Fibroblast of skin of right biceps (primary cell): ENCODE measurements at places on chromosomes 13 and 19.

DNA sequence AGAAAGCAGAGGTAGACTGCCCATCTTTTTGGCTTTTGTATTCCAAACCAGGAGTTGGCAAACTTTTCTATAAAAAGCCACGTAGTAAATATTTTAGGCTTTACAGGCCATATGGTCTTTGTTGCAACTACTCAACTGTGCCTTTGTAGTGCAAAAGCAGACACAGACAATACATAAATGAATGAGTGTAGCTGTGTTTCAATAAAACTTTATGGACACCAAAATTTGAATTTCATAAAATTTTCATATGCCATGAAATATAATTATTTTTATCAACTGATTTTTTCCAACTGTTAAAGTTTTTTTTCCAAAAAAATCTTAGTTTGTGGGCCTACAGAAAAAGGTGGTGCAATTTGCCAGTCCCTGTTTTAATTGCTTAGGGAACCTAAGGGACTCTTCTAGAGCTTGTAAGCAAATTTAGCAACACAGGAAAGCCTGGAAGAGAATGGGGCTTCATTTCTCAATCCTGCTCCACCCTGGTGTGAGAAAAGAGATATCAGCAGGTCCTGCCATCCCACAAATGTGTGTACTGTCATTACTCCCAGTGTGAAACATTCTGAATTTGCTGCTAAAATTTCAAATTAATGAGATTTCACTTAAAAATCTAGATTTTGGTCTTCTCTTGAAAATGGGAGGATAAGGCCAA is 194.2 kb downstream of the RGCC start:
- DNase-seq, result no peak

DNA sequence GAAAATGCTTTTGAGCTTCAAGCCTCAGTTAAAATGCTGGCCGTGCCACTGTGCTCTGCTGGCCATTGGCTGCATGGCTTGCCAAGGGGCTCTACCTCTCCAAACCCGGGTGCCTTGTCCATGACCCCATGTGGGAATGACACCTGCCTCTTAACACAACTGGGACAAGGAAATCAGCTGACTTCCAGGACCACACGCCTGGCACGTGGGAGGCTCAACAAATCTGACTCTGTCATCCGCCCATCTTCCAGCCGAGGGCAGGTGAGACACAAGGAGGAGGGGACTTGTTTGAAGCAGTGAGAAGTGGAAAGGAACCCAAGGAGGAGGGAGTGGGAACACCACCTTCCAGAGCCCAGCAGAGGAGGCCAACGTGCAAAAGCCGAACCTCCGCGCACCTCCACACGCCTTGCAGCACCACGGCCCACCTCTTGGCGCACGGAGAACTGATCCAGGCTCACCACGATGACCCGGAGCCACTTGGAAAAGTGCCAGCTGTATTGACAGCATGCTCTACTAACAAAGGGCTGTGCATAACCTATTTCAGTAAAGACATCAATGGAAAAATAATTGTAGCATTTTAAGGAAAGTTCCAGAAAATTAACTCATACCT is 38.3 kb downstream of the COL4A1 start:
- no peak for DNase-seq

DNA sequence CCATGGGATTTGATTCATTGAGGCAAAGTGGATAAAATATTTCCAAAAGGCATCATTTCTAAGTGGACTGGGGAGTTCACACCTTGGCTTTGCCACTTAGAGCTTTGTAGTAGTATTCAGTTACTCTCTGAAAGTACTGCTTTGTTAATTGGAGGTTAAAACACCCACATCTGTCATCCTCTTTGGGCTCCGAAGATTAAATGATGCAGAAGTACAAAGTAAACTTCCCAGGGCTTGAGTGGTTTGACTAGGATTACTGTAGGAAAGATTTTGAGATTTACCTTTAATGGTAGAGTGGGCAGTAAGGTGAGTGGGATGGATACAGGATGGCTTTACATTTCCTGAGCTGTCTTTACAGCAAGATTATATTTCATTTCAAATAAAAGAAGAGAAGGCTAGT is 42.4 kb downstream of the WASF3 start:
- no peak for DNase-seq

GRCh38 chr19:18473003-18473705 is 35.2 kb upstream of the ISYNA1 start:
- no peak for DNase-seq

- no peak for DNase-seq
Measured at GRCh38 chr13:87080100-87080779, 590.9 kb upstream of the SLITRK5 start.
